Activated CD8-positive, alpha-beta T cell treated with anti-CD3 and anti-CD28 coated beads for 36 hours (primary cell): ENCODE measurements at places on chromosomes 4 and X. TPM values are rescaled to one million over a fixed set of nuclear protein-coding genes. Genes with fewer than 3 reads are reported as not detected.

- DNase-seq, result peak; percentile 19
Observed at GRCh38 chrX:320126-320783, 1.7 kb upstream of the GTPBP6 start.

- no peak for DNase-seq
Observed at GRCh38 chr4:27973056-27973455, 1112.4 kb downstream of the STIM2 start.

DNA sequence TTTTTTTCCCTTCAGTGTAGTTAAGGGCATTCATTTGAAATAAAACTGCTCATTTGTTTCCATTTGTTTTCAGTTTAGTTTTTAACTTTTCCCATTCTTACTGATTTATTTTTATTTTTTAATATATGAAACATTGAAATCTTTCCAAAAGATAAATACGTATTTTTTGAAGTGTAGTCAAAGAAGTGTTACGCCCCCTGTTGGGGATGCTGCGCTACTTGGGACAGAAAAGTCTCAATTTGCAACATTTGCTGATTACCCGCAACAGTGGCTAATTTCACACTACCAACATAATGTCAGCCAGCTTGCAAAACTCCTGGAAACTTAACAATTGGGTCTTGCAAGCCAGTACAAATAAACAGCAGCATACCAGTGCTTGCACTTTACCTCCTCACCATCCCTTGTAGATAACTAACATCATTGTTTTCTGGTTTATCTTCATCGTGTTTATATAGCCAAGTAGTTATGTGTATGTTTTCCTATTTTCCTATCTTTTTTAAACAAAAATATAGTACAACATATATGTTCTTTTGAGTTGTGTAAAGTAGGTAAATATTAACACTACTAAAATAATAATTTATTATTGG is 158.6 kb downstream of the STPG2 start:
- DNase-seq, result peak; percentile 18

- DNase-seq, result no peak
Observed at GRCh38 chrX:115324194-115324593, 34.7 kb downstream of the LUZP4 start.

The NR0B1 gene
- total RNA-seq, result not detected

- DNase-seq, result no peak
Observed at GRCh38 chr4:68718447-68719074, 48.1 kb upstream of the UGT2B15 start.

GRCh38 chr4:106691749-106692148 is 323.2 kb upstream of the GIMD1 start:
- DNase-seq, result no peak

The IL15 gene
- total RNA-seq, result 0.65 TPM

- no peak for DNase-seq
Observed at GRCh38 chrX:123475068-123475724, 257.7 kb downstream of the THOC2 start.

GRCh38 chr4:113637363-113637762 is 124.2 kb downstream of the CAMK2D start:
- no peak for DNase-seq

The CYSLTR1 gene
- 0.45 TPM for total RNA-seq

GRCh38 chr4:99875071-99875470 is 19.2 kb downstream of the LAMTOR3 start:
- DNase-seq, result no peak

DNA sequence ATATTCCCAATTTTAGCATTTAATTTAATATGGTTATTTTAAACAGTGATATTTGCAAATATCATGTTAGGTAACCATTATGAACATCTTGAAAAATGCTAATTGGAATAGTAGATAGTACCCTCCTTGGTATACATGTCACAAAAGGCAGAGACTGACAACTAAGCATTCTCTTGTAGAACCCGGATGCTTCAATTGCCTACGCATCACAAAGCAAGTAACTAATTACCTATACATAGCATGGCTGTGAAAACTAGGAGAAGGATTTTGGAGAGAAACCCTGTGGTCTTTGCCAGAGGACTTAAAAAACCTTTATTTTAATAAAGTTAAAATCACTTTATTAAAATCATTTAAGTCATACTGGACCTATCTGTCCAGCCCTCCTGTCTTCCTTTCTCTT is 764.1 kb upstream of the TENM3 start:
- no peak for DNase-seq

GRCh38 chr4:41145571-41146078 is 68.7 kb downstream of the APBB2 start:
- DNase-seq, result no peak

The EFHC2 gene
- total RNA-seq, result 0.20 TPM

- peak; percentile 81 for DNase-seq
Observed at GRCh38 chrX:132218100-132218812, 991 bp downstream of the RAP2C start.

GRCh38 chrX:8191022-8191421 is 20.0 kb upstream of the VCX2 start:
- no peak for DNase-seq

DNA sequence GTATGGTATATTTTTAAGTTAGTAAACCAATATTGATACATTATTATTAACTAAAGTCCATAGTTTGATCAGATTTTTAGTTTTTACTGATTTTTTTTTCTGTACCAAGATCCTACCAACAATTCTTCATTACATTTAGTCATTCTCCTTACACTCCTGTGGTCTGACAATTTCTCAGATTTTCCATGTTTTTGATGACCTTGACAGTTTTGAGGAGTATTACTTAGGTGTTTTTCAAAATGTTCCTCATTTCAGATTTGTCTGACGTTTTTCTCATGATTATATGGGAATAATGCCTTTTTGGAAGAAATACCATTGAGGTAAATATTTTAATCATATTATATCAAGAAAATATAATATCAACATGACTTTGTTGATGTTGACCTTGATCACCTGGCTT is 423.8 kb downstream of the PPP4R3C start:
- DNase-seq, result no peak
